Inflammatory macrophage treated with lipopolysaccharide for 4 hours (primary cell): ENCODE measurements at places on chromosomes 5 and 9.

- peak; percentile 52 for DNase-seq
These were observed 91.7 kb downstream of the EDIL3 start for GRCh38 chr5:84292788-84293653.

GRCh38 chr9:76451234-76451633 lies 7.7 kb upstream of the GCNT1 start:
- DNase-seq = peak; percentile 27

- DNase-seq = no peak
These were observed 311.7 kb upstream of the ZNF608 start for GRCh38 chr5:125057912-125058826.

GRCh38 chr9:89564346-89564878 lies 40.4 kb upstream of the GADD45G start:
- DNase-seq = peak; percentile 18

DNA sequence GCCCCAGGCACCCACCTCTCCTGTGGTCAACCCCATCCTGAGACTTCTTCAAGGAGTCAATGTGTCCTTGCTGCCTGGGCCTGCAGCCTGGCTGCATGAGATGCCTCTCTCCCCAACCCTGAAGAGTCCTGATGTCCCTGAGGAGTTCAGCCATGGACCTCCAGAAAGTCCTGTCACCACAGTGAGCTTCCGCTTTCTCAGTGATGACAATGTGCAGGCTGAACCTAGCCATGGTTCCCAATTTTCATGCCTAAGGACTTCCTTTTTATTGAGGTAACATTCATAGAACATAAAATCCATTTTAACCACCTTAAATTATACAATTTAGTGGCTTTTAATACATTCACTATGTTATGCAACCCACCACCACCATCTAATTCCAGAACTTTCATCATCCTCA lies 29.1 kb downstream of the DAP start:
- DNase-seq = peak; percentile 58

DNA sequence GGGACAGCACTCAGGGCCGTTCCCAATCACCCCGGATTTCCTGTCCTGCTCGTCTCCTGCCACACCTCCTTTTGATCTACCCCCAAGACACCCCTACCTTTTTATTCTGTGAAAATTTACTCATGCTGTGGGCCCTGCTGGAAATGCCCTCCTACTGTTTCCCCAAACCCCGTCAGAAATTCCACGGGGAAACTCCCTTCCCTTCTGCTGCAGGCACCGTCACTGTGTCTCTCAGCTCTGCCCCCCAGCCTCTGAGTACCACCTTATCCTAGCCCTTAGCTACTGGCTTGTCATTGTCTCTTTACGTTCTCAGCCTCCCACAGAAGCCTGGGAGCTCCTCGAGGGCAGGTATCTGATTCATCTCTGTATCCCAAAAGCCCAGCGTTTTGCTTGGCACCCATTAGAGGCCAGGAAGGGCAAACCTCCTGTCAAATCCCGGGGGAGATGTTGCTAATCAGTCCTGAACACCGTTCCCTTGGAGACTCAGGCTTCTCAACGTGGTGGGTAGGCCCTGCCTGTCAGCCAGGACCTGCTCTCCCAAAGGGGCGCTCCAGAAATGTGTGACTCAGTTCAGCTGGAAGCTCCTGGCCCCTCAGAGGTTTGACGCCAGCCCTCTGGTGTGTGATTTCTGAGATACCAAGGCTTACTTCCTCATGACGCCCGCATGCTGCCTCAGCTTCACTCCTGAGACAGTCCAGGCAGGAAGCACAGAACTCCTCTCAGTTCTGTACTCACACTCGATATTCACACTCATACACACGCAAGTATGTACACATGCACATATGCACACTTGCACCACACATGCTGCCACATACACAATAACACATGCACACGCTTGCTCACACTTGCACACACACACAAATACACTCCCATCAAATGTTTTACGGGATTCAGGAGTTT lies 50.7 kb upstream of the GRHPR start:
- DNase-seq = no peak

- no peak for DNase-seq
These were observed 506.0 kb downstream of the HTR1A start for GRCh38 chr5:63456279-63456678.

DNA sequence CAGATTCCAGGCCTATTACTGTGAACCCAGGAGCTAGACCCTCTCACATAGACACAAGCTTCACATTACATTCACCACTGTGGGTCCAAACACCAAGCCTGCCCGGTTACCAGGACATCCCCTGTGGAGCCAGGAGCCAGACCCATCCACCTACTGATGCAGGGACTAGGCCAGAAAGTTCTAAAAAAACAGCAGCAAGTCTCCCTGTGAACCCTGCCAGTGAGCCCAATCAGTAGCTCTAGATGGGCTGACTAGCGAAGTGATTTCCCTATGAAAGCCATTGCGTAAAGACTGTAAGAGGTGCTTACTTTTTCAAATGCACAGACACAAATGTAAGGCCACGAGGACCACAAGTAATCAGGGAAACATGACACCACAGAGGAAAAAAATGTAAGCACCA lies 352.3 kb downstream of the TMEM161B start:
- no peak for DNase-seq

- DNase-seq = peak; percentile 32
These were observed 49.2 kb downstream of the EQTN start for GRCh38 chr9:27247756-27248155.

DNA sequence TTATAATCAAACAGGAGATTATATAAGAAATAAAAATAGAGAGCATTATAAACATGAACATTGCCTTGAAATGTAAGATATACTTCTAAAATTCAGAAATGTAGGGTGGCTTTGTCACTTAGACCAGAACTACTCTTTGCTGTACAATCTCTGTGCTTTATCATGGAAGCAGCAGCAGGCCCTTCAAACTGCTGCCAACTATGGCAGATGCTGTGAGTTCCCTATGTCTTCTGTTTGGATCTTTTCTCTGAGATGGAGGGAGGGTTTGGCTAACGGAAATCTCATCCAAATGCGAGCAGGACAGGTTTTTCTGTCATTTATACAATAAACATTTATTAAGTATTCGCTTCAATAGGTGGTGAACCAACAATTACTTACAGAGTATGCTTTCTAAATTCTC lies 34.8 kb upstream of the RICTOR start:
- DNase-seq = no peak

DNA sequence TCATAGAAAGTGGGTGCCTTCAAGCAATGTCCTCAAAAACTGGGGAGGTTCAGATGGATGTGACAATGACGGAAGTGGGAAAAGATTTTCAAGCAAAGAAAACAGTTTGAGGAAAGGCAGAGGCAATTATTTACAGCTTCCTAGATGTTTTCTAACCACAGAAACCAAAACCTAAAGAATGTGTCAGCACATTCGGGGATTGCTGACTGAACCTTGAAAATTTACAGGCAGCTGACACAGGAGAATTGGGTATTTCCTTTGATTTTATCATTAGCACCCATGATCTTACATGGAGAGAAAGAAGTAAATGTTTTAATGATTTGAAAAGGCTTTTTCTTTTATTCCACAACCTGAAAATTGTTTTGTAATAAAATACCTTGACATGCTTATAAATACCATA lies 369.0 kb downstream of the ACTL7B start:
- DNase-seq = peak; percentile 32

GRCh38 chr5:149757197-149757947 lies 27.3 kb downstream of the PPARGC1B start:
- no peak for DNase-seq

DNA sequence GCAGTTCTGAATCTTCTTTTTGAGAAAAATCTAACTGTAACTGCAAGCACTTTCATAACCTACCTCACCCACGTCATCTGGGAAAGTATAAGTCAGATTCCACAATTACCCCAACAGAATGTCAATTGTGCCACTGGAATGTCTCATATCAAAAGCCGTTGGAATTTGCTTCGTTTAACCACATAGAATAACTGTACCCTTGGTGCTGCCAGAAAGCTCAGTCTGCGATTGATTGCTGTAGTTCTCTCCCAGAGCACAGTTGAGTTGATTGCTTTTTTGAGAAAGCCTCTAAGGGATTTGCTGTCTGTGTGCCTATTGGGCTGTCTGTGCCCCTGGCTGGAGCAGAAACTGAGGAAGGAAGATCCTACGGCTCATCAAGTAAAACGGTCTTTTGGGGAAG lies 583.6 kb downstream of the TMEM38B start:
- no peak for DNase-seq
